ENCODE measurements at places on chromosomes 5 and 9.
A peak's percentile ranks its signal among the peaks of the same experiment; 100 is the strongest.

DNA sequence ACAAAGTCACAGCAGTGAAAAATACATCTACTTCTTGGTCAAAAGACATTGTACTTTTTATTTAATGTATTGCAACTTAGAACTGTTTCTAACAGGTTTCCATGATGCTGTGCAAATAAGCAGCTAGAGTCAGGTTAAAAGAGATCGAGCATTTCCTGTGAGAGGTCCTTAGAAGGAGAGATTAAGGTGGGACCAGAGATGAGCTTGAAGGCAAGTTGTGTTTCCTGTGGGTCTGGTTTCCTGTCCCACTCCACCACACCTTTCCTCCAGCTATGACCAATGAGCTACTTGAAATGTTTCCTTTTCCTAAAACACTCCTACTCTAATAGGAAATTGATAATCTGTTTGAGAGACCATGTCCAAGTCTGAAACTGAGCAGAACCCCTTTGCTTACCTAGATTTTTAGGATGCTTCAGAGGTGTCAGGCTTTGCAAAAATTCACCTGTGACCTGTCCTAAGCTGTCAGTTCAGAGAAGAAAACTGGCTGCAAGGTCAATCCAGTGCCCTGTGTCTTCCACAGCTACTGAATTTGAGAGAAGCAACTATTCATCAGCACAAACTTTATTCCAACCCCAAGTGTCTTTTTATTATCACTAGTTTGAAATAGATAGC, 13.1 kb upstream of the RLN1 start:
- no peaks in the 10 kb centered on the region for H3K4me1 ChIP-seq
- DNase-seq = no peak
- H3K36me3 ChIP-seq = peaks cover 6% of the 10 kb centered on the region
- no peak overlapping the region for H3K4me3 ChIP-seq
- H3K27me3 ChIP-seq = no peaks in the 10 kb centered on the region

- no peak overlapping the region for H3K4me3 ChIP-seq
- peaks cover 6% of the 10 kb centered on the region for H3K36me3 ChIP-seq
- H3K27me3 ChIP-seq = peaks cover 9% of the 10 kb centered on the region
- peak overlapping the region; percentile 11 for H3K27ac ChIP-seq
- H3K4me1 ChIP-seq = peaks cover 8% of the 10 kb centered on the region
- no peak for DNase-seq
These were observed 8.4 kb upstream of the PHYHD1 start for GRCh38 chr9:128912270-128912853.

DNA sequence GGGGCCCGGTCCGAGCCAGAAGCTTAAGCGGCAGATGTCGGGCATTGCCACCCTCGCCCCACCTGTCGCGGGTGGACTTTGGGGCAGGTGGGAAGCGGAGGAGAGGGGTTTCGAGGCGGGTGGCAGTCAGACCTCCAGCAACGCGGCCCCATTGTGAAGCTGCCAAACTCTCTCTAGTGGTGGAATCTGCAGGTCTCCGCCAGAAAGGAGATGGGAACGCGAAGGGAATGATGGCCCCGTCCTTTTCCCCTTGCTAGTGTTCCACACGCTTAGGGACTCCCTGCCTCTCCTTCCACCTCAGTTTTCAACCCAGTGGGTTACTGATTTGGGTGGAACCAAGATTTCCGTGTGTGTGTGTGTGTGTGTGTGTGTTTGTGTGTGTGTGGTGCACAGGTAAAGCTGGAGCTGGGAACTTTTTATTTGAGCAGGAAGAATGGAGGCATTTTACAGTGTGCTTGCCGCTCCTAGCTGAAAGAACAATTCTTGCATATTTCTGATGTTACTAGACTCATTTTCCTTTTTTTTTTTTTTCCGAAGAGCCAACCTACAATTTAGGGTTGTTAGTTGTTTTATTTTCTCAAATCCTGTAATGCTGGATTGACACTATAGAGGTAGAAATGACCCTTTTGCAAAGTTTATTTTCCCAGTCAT, 1.3 kb downstream of the MACIR start:
- H3K4me3 ChIP-seq = peak overlapping the region; percentile 95
- no peaks in the 10 kb centered on the region for H3K27me3 ChIP-seq
- H3K27ac ChIP-seq = no peak overlapping the region
- H3K36me3 ChIP-seq = no peaks in the 10 kb centered on the region

DNA sequence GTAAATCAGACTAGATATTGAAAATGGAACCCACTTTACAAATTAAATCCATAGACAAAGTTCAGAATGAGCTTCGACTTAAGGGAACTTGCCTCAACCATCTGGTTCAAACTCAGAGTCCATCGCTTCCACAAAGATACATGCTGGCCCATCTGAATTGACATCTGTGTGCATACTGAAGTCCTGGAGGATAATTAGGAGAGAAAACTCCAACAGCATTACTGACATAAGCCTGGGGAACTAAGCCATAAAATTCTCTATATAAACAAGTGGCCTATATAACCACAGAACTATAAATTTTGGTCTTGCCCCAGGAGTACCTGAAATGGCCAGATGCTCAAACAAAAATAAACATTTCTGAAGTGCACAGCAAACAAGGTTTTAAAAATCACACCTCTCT, 94.4 kb downstream of the IZUMO3 start:
- no peak for DNase-seq
- no peaks in the 10 kb centered on the region for H3K4me1 ChIP-seq
- no peaks in the 10 kb centered on the region for H3K36me3 ChIP-seq
- no peak overlapping the region for H3K4me3 ChIP-seq
- no peaks in the 10 kb centered on the region for H3K27me3 ChIP-seq
- H3K27ac ChIP-seq = peak overlapping the region; percentile 29

- no peak overlapping the region for H3K27ac ChIP-seq
- H3K4me1 ChIP-seq = no peaks in the 10 kb centered on the region
- H3K27me3 ChIP-seq = no peaks in the 10 kb centered on the region
- no peak for DNase-seq
These were observed 409.6 kb upstream of the PAPPA start for GRCh38 chr9:115743709-115744605.

GRCh38 chr5:91318724-91319123, 64.4 kb downstream of the ARRDC3 start:
- DNase-seq = no peak
- no peak overlapping the region for H3K4me3 ChIP-seq
- H3K27ac ChIP-seq = no peak overlapping the region
- H3K36me3 ChIP-seq = no peaks in the 10 kb centered on the region

- no peak overlapping the region for H3K4me3 ChIP-seq
- peak; percentile 12 for DNase-seq
- no peak overlapping the region for H3K27ac ChIP-seq
These were observed 19.1 kb downstream of the TPPP start for GRCh38 chr5:673831-674629.

GRCh38 chr5:99808657-99809230, 726.4 kb upstream of the FAM174A start:
- no peaks in the 10 kb centered on the region for H3K4me1 ChIP-seq
- no peaks in the 10 kb centered on the region for H3K36me3 ChIP-seq
- no peak for DNase-seq
- no peaks in the 10 kb centered on the region for H3K27me3 ChIP-seq
- no peak overlapping the region for H3K27ac ChIP-seq

DNA sequence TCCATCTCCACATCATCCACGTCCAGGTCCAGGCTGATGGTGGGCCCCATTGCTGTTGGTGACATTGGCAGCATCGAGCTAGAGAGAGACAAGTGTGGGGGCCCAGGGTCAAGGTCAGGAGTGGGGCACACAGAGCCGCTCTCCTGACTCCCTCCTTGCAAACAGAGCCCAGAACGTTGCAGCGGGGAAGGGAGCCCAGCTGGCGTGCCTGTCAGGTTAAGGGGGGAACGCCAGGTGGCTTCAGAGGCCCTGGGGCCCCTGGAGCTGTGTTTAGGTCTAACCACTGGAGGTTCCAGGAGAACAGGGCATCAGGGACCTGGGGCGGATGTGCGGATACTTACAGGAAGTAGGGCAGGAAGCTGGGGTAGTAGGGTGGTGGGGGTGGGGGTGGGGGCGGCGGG, 7.5 kb downstream of the RNF44 start:
- no peak overlapping the region for H3K27ac ChIP-seq
- peaks cover 12% of the 10 kb centered on the region for H3K4me1 ChIP-seq
- no peak for DNase-seq
- H3K36me3 ChIP-seq = no peaks in the 10 kb centered on the region
- H3K27me3 ChIP-seq = peaks cover 2% of the 10 kb centered on the region
- H3K4me3 ChIP-seq = no peak overlapping the region

GRCh38 chr5:148090773-148091250, 27.0 kb downstream of the SPINK5 start:
- DNase-seq = no peak
- peaks cover 4% of the 10 kb centered on the region for H3K36me3 ChIP-seq
- peaks cover 6% of the 10 kb centered on the region for H3K27me3 ChIP-seq
- peaks cover 22% of the 10 kb centered on the region for H3K4me1 ChIP-seq
- no peak overlapping the region for H3K4me3 ChIP-seq
- H3K27ac ChIP-seq = no peak overlapping the region

DNA sequence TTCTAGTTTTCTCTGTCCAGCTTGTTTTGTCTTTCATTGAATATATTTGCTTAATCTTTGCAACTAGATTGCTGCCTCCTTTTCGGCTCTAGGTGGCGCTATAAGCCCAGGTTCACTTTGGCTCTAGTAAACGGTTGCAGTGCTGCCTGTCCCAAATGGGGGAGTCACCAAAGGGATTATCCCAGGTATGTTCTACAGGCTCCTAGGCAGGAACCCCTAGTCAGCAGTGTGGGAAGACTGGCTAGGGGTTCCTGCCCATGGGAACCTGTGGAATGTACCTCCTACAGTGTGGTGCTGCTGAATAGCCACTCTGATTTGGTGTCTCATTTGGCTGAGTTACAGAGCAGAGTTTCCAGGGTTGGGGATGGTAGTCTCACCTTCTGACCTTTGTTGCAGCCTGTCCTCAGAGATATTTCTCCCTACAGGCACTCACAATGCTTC, 85.2 kb downstream of the ARSB start:
- H3K27me3 ChIP-seq = no peaks in the 10 kb centered on the region
- DNase-seq = peak; percentile 63
- H3K36me3 ChIP-seq = no peaks in the 10 kb centered on the region
- no peak overlapping the region for H3K27ac ChIP-seq

DNA sequence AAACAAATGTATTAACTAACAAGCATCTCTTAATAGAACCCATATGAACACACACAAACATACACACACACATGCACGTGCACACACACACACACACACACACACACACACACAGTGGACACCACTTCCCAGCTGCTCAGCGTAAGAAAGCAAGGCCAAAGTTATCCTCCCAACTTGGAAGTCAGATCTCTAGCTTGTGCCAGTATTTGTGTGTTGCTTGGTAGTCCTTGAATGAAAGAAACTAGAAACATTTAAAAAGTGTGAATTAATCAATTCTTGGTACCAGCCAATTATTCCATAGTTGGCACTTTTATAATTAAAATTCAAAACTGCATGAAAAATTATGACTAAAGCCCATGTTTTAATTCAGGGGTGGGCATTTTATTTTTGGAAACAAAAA, 178.1 kb downstream of the TMEM161B start:
- no peaks in the 10 kb centered on the region for H3K36me3 ChIP-seq
- peak overlapping the region; percentile 92 for H3K27ac ChIP-seq
- no peak overlapping the region for H3K4me3 ChIP-seq
- peaks cover 38% of the 10 kb centered on the region for H3K4me1 ChIP-seq

GRCh38 chr5:170355601-170356098, 33.5 kb downstream of the KCNMB1 start:
- H3K27ac ChIP-seq = no peak overlapping the region
- peaks cover 32% of the 10 kb centered on the region for H3K4me1 ChIP-seq
- H3K27me3 ChIP-seq = peaks cover 6% of the 10 kb centered on the region

DNA sequence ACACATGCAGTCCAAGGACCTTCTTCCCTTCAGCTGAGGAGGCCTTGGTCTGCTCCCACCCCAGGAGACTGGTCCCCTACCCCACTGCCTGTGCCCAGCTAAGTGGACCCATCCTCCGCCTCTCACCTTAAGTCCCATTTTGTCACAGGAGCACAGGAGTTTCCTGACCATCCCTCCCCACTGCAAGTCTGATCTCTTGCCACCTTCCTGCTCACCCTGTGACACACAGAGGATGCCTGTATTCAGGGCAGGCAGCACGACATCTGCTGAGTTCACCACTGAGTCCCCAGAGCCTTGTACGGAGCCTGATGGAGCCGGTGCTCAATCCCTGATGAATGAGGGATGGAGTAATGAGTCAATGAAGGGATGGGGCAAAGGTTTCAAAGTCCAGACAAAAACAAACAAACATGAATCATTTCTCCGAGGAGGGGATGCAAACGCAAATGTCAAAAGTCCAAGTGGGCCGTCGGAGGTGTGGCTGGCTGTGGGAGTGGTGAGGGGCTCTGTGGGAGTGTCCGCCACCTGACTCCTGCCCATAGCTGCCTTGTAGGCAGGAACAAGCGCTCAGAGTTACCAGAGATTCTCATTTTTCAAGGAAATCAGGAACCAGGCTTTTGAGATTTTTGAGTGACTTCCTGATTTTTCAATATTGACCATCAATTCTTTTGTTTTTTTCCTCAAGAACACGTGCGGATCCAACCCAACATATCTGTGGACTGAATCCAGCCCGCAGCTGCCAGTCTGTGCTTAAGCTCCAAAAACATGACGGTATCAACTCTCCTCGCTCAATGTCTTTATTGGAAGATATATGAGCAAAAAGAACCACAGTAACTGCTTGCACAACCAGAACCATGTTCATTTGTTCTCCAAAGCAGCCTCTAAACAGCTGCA, 4.4 kb downstream of the RAPGEF1 start:
- peak overlapping the region; percentile 86 for H3K27ac ChIP-seq
- peak overlapping the region; percentile 85 for H3K4me3 ChIP-seq
- no peaks in the 10 kb centered on the region for H3K36me3 ChIP-seq
- DNase-seq = no peak
- H3K4me1 ChIP-seq = peaks cover 63% of the 10 kb centered on the region

DNA sequence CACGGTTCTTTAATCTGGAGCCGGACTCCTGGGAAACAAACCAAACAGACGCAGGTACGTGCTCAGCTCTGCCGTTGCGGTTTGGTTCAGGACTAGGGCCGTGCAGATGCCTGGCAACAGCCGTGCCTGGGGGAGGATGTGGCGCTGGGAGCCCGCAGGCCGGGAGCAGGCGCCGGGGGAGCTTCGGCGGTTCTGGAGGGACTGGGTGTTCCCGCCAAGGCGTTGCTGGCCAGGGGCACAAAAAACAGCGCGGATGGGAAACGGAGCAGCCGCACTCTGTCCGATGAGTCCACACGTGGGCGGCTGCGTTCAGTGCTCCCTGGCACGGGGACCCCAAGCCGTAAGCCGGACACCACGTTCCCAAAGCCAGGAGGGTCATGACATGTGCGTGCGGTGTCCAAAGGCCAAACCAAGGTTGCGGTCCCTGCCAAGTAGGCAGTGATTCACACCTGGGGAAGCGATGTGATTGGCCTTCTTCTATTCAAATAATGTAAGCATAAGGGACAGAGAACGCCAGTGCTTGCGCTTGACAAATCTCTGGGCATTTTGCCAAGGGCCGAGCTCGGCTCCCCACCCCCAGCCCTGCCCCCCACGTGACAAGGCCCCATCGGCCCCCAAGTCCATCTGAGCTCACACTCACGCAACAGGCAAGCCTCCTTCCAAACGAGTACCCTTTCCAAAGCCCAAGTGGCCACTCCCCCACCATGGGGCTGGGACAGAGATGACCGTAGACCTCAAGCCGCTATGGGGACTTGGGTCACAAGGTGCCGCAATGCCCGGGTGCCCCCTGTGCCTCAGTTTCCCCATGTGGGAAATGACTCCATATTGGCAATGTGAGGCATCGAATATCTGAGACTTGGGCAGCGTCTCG, 49.7 kb upstream of the NKD2 start:
- H3K27ac ChIP-seq = no peak overlapping the region
- H3K27me3 ChIP-seq = peaks cover 9% of the 10 kb centered on the region
- no peak for DNase-seq
- peaks cover 18% of the 10 kb centered on the region for H3K4me1 ChIP-seq
- no peak overlapping the region for H3K4me3 ChIP-seq

- DNase-seq = no peak
- no peaks in the 10 kb centered on the region for H3K27me3 ChIP-seq
- H3K27ac ChIP-seq = no peak overlapping the region
- H3K4me1 ChIP-seq = peaks cover 29% of the 10 kb centered on the region
- no peaks in the 10 kb centered on the region for H3K36me3 ChIP-seq
These were observed 258.5 kb downstream of the BNC2 start for GRCh38 chr9:16611983-16612382.
